ENCODE measurements at places on chromosomes 13 and 19. TPM values are rescaled to one million over a fixed set of nuclear protein-coding genes. Genes with fewer than 3 reads are reported as not detected.

The GPR12 gene
- total RNA-seq, result 0.53 TPM

The MRPS31 gene
- total RNA-seq, result 21.1 TPM

The PSG1 gene
- total RNA-seq, result not detected

The PEAK3 gene
- total RNA-seq, result 0.71 TPM

The OR4F17 gene
- not detected for total RNA-seq

The SIAH3 gene
- not detected for total RNA-seq

The SLC15A1 gene
- 0.22 TPM for total RNA-seq

The PLVAP gene
- 283 TPM for total RNA-seq

The BST2 gene
- total RNA-seq, result 80.0 TPM

The PSPN gene
- 2.1 TPM for total RNA-seq

The NAPSA gene
- 3.4 TPM for total RNA-seq

The ZSCAN5A gene
- 12.3 TPM for total RNA-seq

The PLIN5 gene
- total RNA-seq, result 17.1 TPM

The GRK1 gene
- total RNA-seq, result 0.09 TPM

The NLRP9 gene
- total RNA-seq, result not detected

The TNFRSF19 gene
- 25.9 TPM for total RNA-seq

The LILRB3 gene
- 23.9 TPM for total RNA-seq

The SRRM5 gene
- total RNA-seq, result 0.58 TPM

The PLIN4 gene
- total RNA-seq, result 58.1 TPM

The BAX gene
- 48.0 TPM for total RNA-seq
